ENCODE measurements at places on chromosomes 12 and 14.
A peak's percentile ranks its signal among the peaks of the same experiment; 100 is the strongest.

- DNase-seq, result no peak
- H3K4me1 ChIP-seq, result no peaks in the 10 kb centered on the region
- H3K27ac ChIP-seq, result no peak overlapping the region
Observed at GRCh38 chr14:98298481-98299244, 973.3 kb downstream of the BCL11B start.

DNA sequence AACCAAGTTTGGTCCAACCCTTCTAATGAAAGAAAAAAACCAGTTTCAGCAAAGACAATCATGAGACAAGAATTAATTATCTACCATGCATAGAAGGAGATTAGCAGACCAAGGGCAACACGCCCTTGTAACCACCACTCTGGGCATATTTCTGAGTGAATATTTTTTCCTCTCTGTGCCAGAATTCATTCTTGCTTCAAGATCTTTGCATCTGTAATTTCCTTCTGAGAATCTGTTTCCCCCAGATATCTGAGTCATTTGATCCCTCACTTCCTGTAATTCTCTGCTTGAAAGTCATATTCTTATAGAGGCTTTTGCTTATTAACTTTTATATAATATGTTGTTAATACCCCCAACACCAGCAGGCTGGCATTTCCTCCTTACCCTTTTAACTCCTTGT lies 243.7 kb downstream of the SLC16A7 start:
- no peak for DNase-seq
- no peaks in the 10 kb centered on the region for H3K36me3 ChIP-seq
- no peak overlapping the region for H3K27ac ChIP-seq
- H3K27me3 ChIP-seq, result no peaks in the 10 kb centered on the region
- H3K4me3 ChIP-seq, result no peak overlapping the region

DNA sequence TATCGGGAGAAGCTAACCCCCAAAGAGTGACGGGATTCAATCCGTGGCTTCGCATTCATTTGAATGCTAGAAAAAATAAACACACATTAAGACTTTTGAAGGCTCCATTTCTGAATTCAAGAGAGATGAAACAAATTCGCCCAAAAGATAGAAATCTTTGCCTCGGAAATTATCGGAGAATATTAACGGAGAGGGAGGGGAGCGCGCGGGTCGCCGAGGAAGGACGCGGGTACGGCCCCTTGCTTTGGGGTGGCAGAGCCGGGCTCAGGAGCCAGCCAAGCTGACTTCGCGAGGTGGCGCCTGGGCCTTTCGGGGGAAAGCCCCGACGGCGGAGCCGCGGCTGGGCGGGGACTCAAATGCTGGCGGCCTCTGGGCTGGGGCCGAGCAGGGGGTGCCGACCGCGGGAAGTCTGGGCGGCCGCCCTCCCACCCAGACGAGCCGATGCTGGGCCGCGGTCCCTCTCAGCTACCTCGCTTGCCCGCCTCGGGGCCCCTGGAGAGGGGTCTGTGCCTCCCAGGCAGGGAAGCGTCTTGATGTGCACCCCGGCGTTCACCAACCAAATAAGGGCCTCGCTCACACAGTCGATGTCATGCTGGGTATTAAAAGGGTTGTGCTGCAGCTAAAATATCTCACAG lies 14.7 kb downstream of the NKX2-1 start:
- H3K4me3 ChIP-seq, result no peak overlapping the region
- peaks cover 8% of the 10 kb centered on the region for H3K4me1 ChIP-seq
- no peak overlapping the region for H3K27ac ChIP-seq
- no peak for DNase-seq
- H3K27me3 ChIP-seq, result peaks cover 38% of the 10 kb centered on the region

DNA sequence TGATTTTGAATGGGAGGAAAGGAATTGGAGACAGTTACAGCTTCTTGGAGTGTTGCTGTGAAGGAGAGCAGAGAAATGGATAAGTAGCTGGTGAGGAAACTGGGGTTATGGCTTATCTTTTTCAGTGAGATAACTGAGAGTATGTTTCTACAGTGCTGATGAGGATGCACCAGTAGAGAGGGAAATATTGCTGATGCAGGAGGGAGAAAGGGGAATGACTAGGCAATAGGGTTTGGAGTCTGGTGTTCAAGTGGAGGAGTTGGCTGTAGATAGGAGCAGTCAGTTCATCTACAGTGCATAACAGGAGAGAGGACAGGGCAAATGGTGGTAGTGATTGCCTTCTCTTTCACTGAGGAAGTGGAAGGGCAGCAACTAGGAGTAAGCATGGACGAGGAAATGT lies 33.0 kb downstream of the SPATS2 start:
- H3K36me3 ChIP-seq, result no peaks in the 10 kb centered on the region
- DNase-seq, result no peak
- no peaks in the 10 kb centered on the region for H3K27me3 ChIP-seq
- H3K27ac ChIP-seq, result no peak overlapping the region
- no peak overlapping the region for H3K4me3 ChIP-seq

DNA sequence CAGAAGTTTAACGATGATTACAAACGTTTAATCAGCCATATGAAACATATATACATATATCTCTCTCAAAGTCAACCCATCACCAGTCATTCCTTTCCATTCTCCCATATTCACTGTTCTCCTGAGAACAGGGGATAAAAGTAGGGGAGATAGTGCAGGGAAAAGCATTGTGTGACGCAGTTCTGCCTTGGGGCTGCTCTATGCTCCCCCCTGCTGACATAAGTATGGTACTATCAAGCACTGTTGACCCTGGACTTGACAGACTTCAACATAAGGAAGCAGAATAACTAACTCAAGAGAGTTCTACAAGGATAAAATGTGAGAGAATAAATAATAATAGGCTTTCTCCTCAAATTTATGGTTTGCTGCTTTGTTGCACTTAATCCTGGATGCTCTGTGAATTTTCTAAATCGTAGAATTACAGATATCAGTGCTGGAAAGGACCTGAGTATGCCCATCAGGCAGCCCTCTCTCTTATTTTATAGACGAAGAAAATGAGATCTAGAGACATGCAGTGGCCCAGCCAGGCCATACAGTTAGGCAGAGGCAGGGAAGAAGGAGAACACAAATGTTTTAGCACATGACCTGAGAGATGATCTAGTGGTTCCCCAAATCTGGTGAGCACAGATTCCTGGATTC lies 87.2 kb downstream of the SCN8A start:
- H3K4me1 ChIP-seq, result no peaks in the 10 kb centered on the region
- peak; percentile 35 for DNase-seq
- no peaks in the 10 kb centered on the region for H3K36me3 ChIP-seq
- no peak overlapping the region for H3K4me3 ChIP-seq
- H3K27me3 ChIP-seq, result no peaks in the 10 kb centered on the region
- no peak overlapping the region for H3K27ac ChIP-seq

DNA sequence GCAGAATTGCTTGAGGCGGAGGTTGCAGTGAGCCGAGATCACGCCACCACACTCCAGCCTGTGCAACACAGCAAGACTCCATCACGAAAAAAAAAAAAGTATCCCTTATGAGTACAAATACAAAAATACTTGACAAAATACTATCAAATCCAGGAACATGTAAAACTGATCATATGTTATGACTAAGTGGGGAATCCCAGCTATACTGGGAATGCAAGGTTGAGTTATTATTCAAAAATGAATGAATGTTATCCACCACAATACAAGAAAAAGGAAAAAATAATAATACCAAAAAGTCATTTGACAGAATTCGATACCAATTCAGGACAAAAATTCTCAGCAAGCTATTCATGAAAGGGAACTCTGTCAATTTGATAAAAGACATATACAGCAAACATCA lies 32.6 kb downstream of the MOK start:
- no peak for DNase-seq
- no peaks in the 10 kb centered on the region for H3K36me3 ChIP-seq
- no peak overlapping the region for H3K27ac ChIP-seq

- DNase-seq, result no peak
- H3K4me1 ChIP-seq, result no peaks in the 10 kb centered on the region
- H3K4me3 ChIP-seq, result no peak overlapping the region
- H3K36me3 ChIP-seq, result no peaks in the 10 kb centered on the region
- H3K27me3 ChIP-seq, result peaks cover 7% of the 10 kb centered on the region
Observed at GRCh38 chr12:56086608-56087007, 6.6 kb downstream of the ERBB3 start.

- H3K27ac ChIP-seq, result no peak overlapping the region
- no peak for DNase-seq
- no peaks in the 10 kb centered on the region for H3K4me1 ChIP-seq
- H3K36me3 ChIP-seq, result no peaks in the 10 kb centered on the region
- H3K4me3 ChIP-seq, result no peak overlapping the region
- H3K27me3 ChIP-seq, result no peaks in the 10 kb centered on the region
Observed at GRCh38 chr14:58656671-58657411, 19.1 kb downstream of the DACT1 start.

- DNase-seq, result no peak
- H3K27me3 ChIP-seq, result no peaks in the 10 kb centered on the region
- no peaks in the 10 kb centered on the region for H3K36me3 ChIP-seq
Observed at GRCh38 chr14:54877015-54877702, 25.5 kb downstream of the GCH1 start.

- no peak for DNase-seq
- no peak overlapping the region for H3K27ac ChIP-seq
- H3K27me3 ChIP-seq, result no peaks in the 10 kb centered on the region
- H3K36me3 ChIP-seq, result no peaks in the 10 kb centered on the region
Observed at GRCh38 chr12:65996146-65996545, 134.4 kb downstream of the LLPH start.

GRCh38 chr12:68259318-68259940 lies 6.0 kb upstream of the IL22 start:
- no peak for DNase-seq
- no peak overlapping the region for H3K27ac ChIP-seq
- H3K4me3 ChIP-seq, result no peak overlapping the region
- no peaks in the 10 kb centered on the region for H3K27me3 ChIP-seq
- no peaks in the 10 kb centered on the region for H3K36me3 ChIP-seq

DNA sequence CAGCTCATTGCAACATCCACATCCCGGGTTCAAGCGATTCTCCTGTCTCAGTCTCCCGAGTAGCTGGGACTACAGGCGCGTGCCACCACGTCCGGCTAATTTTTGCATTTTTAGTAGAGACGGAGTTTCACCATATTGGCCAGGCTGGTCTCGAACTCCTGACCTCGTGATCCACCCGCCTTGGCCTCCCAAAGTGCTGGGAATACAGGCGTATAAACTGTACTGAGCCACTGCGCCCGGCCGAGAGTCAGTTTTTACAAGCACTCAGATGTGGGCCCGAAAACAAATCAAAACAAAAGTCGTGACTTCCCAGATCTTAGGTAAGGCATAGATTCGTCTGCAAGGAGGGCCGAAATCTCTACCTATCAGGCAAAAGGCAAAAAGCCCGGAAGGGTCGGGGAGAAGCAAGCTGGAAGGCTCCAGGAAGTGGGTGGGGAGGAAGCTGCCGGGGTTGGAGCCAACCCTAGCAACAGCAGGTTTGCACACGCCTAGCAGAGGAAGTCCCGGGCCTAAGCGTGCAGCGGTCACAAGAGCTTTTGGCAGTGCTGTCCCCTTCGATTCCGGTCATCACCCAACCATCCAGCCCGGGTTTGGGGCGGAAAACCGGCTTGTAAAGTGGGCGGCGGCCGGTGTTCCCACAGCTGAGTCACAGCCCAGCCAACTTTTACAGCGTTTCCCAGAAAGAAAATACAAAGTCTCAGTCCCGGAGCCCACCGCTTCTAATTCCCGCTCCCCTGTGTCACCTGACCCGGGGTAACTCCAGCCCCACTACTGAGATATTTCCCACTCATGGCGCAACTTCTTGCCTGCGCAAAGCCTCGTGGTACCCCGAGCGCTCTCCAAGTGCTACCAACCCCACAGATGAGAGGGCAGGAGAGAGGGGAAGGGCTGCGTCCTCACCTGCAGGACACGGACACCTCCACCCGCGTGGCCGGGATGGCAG lies 583 bp downstream of the CPNE8 start:
- peak overlapping the region; percentile 70 for H3K4me3 ChIP-seq
- H3K27me3 ChIP-seq, result peaks cover 4% of the 10 kb centered on the region
- H3K36me3 ChIP-seq, result no peaks in the 10 kb centered on the region
- peak overlapping the region; percentile 21 for H3K27ac ChIP-seq

DNA sequence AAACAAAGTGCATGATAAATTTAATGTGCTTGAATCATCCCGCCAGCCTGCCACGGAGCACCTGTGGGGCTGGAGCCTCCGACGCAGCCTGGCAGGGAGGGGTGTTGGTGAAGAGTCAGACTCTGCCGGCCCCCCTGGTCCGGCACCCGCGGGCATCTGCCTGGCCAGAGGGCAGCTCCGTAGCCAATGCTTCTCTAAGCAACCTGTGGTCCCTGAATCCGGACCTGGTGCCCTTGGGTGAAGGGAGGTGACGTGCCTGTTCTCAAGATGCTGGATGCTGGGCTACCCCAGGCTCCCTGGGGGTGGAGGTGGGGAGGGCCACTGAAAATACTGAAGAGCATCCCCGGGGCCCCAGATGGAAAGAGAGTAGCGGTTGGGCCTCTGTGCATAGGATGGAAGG lies 158.6 kb upstream of the C14orf180 start:
- no peaks in the 10 kb centered on the region for H3K27me3 ChIP-seq
- no peak overlapping the region for H3K4me3 ChIP-seq
- H3K27ac ChIP-seq, result no peak overlapping the region
- no peaks in the 10 kb centered on the region for H3K36me3 ChIP-seq

GRCh38 chr12:112570096-112570495 lies 151.3 kb downstream of the PTPN11 start:
- no peaks in the 10 kb centered on the region for H3K36me3 ChIP-seq
- H3K27ac ChIP-seq, result no peak overlapping the region
- H3K27me3 ChIP-seq, result peaks cover 16% of the 10 kb centered on the region
- no peak overlapping the region for H3K4me3 ChIP-seq
- DNase-seq, result no peak

DNA sequence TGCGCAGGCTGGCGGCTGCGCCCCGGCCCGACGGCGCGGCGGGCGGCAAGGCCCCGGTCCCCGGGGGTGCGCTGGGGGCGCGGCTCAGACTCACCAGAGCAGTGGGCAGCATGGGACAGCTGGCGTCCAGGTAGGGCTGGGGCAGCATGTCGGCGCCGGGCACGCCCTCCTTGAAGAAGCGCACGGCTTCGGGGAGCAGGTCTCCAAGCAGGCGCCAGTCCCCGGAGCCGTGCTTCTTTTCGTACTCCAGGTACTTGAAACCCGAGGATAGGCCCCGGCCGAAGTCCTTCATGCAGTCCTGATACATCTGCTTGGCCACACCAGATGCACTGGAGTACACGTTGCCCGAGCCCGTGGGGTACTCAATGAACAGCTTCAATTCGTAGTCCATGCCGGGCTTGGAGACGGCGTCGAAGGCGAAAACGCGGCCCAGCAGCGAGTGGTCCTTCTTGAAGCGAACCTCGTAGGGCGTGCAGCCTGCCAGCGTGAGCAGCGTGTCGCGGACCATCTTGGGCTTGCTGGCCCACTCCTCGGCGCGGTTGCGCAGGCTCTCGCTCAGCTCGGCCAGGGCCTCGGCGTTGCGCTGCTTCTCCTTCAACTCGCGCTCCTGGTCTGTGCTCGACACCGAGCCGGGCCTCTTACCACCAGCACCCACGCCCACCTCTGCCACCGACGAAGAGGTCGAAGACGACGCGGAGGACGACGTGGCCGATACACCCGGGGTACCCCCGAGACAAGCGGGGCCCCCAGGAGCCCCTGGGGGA lies 2.2 kb downstream of the IRF2BPL start:
- DNase-seq, result no peak
- H3K27me3 ChIP-seq, result no peaks in the 10 kb centered on the region
- H3K36me3 ChIP-seq, result peaks cover 20% of the 10 kb centered on the region
- H3K27ac ChIP-seq, result no peak overlapping the region

Measured in B cell (primary cell).